ENCODE measurements at places on chromosomes 1 and 21. TPM values are rescaled to one million over a fixed set of nuclear protein-coding genes. Genes with fewer than 3 reads are reported as not detected.

Gene CFAP57
- total RNA-seq = 1.2 TPM

Gene SLC35F3
- 6.5 TPM for total RNA-seq

Gene CNN3
- total RNA-seq = 279 TPM

Gene BMP8B
- total RNA-seq = 6.8 TPM

Gene HES3
- not detected for total RNA-seq

Gene NUF2
- 14.2 TPM for total RNA-seq

All from camera-type eye (tissue), 1 donor.